ENCODE measurements at places on chromosomes 2 and 18.

- DNase-seq, result no peak
Observed at GRCh38 chr2:240831594-240832204, 11.7 kb upstream of the KIF1A start.

GRCh38 chr2:217638533-217638932, 364.3 kb downstream of the TNS1 start:
- DNase-seq, result no peak

GRCh38 chr2:105183555-105184323, 57.8 kb upstream of the GPR45 start:
- no peak for DNase-seq

DNA sequence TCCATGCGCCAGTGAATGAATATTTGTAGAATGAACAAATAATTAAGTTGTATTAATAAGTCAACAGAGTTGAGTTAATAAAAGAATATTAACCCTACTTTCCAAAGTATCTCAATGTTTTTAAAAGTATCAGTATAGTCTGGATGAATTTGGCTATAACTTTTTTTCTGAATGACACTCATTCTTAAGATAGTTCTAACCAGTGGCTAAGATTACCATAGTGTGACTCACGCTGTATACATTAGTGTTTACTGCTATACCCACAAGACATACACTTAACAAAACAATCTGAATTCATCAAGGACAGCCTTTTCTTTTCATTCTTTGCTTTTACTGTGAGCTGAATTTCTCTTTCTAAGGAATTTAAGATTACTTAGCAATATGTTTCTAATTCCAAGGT, 77.0 kb upstream of the PDE1A start:
- no peak for DNase-seq

- peak; percentile 93 for DNase-seq
Observed at GRCh38 chr2:15730545-15731212, 139.0 kb downstream of the DDX1 start.

DNA sequence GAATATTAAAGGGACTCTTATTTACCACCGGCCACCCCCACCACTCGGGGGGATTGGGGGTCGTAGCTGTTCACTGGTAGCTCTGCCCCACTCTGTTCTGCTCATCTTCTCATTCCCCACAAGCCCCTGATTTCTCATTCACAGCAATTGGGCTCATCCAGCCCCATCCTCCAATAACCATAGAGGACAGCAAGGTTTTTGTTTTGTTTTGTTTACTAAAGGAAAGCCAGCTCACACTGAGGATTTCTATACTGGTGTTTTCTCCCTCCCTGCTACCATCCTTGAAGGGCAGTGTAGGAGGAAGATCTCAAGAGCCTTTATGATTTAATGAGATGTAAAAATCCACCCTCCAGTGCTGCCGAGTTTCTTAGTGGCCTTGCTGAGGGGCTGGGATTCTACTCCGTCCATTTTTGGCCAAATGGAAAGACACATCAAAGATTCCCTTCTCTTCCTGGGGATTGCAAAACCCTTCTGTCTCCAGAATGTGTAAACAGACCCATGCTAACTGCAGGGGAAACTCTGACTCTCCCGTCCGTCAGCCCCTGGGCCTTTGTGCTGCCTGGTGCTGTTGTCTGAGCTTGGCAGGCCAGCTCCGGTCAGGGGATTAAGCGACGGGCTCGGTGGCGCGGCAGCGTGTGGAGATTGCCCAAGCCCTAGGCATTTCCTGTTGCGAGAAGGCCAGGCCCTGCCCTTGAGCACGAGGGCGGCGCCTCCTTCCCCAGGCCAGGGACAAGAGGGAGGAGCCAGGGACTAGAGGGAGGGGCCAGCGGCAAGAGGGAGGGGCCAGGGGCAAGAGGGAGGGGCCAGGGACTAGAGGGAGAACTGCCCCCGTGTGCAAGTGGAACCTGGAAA, 165.0 kb downstream of the ANTXR1 start:
- peak; percentile 86 for DNase-seq

DNA sequence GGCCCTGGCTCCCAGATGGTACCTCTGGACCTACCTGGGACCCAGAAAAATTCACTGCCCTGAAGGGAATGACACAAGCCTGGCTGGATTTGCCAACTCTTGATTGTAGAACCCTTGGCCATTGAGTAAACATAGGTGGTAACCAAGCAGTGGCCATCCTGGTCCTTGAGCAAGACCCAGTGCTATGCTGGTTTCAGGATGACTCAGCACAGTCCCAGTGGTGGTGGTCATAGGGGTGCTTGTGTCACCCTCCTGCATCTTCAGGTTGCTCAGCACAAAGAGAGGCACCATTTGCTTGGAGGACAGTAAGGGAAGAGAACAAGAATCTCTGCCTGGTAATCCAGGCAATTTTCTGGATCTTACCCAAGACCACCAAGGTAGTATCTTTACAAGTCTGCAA, 52.9 kb downstream of the UPP2 start:
- no peak for DNase-seq

DNA sequence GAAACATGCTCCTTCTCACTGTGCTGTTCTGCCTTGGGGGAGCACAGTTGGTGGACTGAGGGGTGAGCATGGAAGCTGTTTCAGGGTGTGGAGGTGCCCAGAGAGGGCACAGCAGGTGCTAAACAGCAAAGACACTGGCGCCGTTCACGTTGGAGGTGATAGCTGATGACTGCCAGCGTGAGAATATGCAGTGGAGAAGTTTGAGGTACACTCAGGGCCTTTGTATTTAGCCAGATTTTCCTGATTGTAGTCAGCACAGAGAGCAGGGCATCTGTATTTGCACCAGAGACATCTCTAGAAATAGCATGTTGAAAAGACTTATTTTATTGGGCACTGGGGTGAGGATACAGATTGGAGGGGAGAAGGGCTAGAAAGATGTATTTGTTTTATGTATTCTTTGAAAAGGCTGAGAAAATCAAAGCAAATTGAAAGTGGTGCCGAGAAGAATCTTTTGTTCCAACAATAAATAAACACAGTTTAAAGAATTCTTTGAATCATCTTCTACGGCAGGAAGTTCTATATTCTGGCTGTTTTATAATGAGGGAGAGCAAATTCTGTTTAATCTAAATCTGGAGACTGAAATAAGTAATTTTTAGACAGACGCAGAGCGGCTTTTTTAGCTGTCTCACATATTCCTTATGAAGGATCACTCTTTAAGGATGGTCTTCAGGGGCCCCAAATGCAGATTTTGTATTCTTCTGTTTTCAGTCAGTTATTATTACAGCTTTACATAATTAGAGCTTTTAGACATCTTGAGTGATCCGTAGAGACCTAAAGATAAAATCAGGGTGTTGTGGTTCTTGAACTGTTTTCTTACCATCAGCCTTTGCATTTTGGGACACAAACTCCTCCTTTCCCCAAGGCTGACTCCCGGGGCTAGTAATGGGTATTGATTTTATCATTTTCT, 7.1 kb downstream of the ZNF532 start:
- DNase-seq, result no peak

GRCh38 chr2:9950521-9951271, 797 bp upstream of the GRHL1 start:
- DNase-seq, result peak; percentile 21

GRCh38 chr2:235262750-235263149, 231.1 kb upstream of the AGAP1 start:
- no peak for DNase-seq

- DNase-seq, result peak; percentile 36
Observed at GRCh38 chr18:74654638-74655037, 57.0 kb downstream of the ZNF407 start.

- DNase-seq, result no peak
Observed at GRCh38 chr18:12884406-12885323, 628 bp upstream of the PTPN2 start.

DNA sequence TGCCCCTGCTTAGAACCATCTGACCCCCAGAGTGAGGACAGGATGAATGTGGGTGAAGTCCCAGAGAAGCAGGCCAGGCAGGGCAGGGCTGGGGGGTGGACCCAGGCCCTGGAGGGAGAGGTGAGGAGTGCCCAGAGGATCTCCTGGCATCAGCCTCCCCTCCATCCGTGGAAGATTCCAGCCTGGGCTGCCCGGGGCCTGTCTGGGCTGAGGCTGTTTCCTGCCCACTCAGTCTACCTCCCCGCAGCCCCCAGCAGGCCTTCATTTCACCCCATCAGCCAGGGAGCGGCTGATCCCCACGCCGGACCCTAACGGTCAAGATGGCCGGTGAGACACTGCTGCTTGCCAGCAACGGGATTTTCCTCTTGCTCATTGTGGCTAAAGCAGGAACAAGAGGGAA, 35.3 kb upstream of the OTOF start:
- no peak for DNase-seq

- no peak for DNase-seq
Observed at GRCh38 chr18:31275722-31276463, 42.1 kb upstream of the DSG1 start.

GRCh38 chr2:233445152-233445830, 91.0 kb downstream of the DGKD start:
- DNase-seq, result no peak

DNA sequence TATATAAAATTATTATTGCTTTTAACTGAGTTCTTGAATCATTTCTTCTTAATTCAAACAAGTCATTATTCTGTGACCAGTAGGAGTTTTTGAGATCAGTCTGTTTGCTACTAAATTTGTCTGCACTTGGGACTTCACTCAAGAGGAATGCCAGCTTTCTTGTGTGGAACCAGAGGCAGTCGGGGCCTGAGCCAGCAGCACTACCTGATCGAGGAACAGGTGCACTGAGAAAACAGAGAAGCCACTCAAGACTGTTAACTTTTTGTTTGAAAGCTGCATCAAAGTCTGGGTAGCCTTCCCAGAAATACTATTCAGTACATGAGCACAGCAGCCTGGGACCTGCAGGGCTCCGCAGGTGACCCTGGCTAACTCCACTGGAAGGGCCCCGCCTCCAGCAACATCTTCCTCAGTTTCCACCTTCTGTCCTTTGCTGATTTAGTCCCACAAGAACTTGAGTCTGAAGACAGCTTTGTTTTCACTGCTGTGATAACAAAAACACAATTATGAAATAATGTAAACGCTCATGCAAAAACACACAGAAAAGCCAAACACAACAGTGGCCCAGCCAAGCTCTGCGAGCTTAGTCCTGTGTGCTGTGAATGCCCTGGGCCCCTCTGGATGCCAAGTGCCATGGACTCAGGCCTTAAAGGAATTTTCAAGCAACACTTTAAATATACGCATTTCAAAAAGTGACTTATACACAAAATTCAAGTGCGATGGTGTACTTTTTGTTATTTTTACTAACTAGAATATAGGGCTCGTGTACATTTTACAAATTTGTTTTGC, 62.0 kb downstream of the SH3YL1 start:
- no peak for DNase-seq
